ENCODE measurements at places on chromosomes 7 and 10.

- DNase-seq: peak; percentile 50
Observed at GRCh38 chr7:32204361-32205018, 134.3 kb upstream of the PDE1C start.

DNA sequence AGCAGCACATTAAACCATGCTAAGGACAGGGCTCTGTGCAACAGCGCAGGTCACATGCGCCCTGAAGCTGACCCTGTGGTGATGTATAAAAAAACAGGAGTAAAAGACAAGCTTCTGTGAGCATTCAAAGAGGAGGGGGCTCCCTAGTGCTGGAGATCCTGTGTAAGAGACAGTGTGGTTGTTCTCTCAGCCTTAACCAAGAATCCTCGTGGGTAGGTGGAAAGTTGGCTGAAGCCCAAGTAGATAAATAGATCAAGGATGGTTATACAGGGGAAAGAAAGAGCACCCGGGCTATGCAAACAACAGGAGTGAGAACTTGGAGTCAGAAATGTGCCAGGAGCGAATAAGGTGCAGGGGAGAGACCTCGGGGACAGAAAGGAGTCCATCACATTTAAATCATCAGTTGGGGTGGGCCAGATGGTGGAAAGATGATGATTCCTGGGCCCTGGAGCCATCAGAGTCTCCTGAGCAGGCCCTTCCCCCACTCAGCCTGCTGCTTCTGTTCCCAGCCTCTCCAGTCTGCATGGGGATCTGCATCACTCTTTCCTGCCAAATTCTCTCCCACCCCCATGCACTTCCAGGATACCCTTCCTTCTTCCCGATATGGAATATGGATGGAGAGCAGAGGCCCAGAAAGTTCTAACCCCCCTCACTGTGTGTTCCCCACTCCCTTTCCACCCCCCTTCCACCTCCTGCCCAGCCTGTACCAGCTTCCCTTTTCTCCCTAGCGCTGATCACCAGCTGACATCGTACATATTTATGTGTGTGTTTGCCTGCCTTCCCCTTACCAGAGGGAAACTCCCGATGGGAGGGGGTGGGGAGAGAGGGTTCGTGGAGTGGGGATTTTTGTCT lies 78.1 kb upstream of the PRR15 start:
- DNase-seq: no peak

DNA sequence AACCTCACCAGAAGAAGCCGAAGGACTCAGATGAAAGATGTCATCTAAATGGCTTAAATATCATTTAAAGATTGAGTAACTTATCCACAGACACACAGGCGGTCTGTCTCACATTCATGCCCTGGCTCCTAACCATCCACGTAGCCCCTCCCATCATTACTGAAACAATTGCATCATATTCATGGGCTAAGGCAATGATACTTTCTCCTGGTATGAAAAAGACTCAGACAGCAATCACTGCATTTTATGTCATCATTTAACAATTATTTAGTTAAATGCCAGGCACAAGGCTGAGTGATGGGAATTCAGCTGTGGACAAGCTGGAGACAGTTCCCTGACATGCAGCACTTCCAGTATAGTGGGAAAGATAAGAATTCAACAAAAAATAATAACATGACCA lies 11.2 kb upstream of the TECTB start:
- no peak for DNase-seq

DNA sequence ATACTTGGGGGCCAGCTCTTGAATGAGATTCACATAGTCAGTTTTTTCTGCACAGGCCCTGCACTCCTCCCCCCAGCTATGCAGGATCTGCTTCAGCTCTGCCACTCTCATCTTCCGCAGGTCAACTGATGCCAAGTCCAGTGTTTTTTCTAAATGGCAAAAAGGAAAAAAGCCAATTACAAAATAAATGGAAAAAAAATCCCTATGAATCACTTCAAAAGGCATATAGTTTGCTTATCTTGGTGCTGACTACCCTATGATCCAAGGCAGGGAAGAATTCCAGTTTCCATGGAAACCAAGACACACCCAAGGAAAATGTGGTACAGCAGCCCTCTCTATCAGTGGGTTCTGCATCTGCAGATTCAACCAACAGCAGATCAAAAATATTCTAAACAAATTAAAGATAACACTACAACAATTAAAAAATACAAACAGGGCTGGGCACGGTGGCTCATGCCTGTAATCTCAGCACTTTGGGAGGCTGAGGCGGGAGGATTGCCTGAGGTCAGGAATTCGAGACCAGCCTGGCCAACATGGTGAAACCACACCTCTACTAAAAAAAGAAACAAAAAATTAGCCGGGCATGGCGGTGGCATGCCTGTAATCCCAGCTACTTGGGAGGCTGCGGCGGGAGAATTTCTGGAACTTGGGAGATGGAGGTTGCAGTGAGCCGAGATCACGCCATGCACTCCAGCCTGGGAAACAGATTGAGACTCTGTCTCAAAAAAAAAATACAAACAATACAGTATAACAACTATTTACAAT lies 17.6 kb downstream of the CDNF start:
- no peak for DNase-seq

DNA sequence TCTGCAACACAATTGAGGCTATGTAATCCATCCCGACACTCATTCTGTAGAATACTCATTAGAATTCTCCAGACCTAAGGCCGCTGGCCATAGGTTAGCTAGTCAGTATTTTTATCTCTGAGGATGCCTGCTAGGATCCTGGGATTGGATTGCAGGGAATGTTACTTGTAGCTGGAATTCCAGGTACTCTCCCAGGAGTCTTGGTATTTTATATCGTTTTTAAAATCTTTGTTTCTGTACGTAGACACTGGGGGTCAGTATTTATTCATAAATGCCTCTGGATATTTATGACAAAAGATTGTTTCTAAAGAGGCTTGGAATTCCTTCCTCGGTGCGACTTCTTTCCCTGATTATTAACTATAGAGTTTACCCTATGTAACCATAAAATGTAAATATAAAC lies 40.1 kb downstream of the BPGM start:
- no peak for DNase-seq

GRCh38 chr10:22681783-22682183 lies 32.6 kb downstream of the PIP4K2A start:
- DNase-seq: no peak

DNA sequence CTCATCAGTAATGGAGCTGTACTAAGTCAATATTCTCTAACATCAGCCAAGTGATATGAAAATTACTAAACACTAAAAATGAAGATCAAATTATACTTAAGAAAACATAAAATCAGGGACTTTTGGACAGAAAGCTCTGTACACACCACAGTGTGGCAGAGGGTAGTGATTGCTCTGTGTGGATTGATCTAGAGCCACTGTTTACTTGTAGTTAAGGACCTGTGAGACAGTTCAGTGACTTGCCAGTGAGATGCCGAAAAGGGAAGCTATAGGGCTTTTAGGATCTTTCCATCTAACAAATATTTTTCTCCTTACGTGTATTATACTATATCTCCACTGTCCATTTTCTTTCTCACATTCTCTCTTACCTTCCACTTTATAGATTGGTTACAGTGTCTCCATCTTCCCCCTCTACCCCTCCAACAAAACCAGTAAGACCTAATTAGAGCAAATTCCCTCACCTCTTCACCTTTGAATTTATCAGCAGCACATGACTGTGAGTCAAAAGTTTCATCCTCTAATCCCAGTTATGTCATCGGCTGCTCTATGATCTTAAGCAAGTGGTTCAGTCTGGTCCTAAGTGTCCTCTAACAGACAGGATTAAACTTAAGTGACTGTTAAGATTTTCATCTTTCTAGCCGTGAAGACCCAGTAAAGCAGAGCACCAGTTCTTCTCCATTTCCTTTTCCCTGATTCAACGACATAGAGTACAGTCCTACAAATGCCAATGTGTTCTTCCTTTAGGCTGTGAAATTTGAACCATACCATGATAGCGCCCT lies 6.9 kb downstream of the PIK3CG start:
- no peak for DNase-seq

GRCh38 chr10:110679486-110680272 lies 35.5 kb downstream of the RBM20 start:
- DNase-seq: no peak

GRCh38 chr10:74282848-74283210 lies 131.8 kb downstream of the ADK start:
- DNase-seq: no peak

DNA sequence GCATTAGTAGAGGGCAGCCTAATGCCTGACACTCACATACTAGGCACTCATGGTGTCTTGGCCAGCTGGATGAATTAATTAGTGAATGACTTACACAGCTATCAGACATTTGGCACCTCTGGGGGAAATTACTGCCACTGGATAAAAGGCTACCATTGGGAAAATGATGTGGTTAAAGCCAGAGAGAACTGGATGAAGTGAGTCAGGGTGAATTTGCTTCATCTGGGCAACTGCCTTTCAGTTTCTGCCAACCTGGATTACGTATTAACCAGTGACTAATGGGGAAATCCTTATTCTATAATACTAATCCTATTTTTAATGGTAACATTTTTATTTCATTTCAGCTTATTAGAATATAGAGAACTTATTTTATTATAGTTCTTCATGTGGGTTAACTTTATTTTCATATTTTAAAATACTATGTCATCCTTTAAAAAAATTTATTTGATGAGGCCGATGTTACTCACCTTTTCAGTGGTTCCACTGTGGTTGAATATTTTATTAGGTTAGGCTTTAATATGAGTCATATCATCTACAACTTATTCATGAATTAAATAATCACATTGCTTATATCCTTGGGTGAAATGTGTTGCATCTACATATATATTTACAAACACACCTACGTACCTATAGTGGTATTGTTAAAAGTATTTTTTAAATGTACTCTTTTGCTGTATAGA lies 85.6 kb upstream of the CAPZA2 start:
- no peak for DNase-seq

DNA sequence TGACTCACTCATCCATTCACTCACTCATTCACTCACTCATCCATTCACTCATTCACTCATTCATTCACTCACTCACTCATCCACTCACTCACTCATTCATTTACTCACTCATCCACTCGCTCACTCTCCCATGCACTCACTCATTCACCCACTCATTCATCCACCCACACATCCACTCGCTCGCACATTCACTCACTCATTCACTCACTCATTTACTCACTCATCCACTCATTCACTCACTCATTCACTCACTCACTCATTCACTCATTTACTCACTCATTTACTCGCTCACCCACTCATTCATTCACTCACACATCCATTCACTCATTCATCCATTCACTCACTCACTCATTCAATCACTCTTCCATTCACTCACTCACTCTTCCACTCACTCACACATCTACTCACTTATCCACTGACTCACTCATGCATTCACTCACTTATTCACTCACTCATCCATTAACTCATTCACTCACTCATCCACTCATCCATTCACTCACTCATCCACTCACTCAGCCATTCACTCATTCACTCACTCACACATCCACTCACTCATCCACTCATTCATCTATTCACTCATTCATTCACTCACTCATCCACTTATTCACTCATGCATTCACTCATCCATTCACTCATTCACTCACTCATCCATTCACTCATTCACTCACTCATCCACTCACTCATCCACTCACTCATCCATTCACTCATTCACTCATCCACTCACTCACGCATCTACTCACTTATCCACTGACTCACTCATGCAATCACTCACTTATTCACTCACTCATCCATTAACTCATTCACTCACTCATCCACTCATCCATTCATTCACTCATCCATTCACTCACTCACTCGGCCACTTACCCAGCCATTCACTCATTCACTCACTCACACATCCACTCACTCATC lies 74.0 kb downstream of the CARD11 start:
- no peak for DNase-seq

DNA sequence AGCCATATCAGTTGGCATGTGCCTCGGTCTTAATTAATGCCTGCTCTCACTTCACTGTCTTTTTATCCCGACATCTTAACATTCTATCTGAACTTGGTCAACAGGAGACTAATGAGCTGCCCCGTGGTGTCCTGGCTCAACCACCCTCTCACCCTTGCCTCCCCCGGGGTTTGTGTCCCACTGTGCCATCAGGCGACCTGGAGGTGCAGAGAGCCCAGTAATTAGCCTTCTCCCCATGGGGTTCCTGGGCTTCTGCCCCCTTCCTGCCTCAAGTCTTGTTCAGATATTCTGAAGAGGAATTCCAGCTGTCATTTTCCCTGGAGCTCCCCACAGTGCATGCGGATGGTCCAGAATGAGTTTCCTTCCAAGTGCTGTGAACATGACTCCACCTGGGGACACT lies 10.1 kb upstream of the JAKMIP3 start:
- no peak for DNase-seq

GRCh38 chr10:50577681-50578350 lies 45.9 kb downstream of the SGMS1 start:
- no peak for DNase-seq

DNA sequence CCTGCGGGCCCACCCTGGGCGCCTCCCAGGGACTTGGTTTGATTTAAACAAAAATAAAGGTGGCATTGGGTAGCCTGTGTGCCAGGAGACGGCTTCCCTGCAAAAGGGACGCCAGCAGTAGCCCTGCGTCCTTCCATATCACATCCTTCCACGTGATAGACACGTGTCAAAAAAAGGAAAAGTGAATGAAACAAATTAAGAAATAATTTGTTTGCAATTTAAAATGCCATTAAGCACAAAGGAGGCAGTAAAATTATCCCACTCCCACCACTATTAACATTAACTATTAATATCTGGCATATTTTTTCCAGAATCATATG lies 7.6 kb downstream of the TACR2 start:
- DNase-seq: no peak
